Forelimb muscle (tissue), 1 donor: ENCODE measurements at places on chromosomes 6 and 20. TPM values are rescaled to one million over a fixed set of nuclear protein-coding genes. Genes with fewer than 3 reads are reported as not detected.

DNA sequence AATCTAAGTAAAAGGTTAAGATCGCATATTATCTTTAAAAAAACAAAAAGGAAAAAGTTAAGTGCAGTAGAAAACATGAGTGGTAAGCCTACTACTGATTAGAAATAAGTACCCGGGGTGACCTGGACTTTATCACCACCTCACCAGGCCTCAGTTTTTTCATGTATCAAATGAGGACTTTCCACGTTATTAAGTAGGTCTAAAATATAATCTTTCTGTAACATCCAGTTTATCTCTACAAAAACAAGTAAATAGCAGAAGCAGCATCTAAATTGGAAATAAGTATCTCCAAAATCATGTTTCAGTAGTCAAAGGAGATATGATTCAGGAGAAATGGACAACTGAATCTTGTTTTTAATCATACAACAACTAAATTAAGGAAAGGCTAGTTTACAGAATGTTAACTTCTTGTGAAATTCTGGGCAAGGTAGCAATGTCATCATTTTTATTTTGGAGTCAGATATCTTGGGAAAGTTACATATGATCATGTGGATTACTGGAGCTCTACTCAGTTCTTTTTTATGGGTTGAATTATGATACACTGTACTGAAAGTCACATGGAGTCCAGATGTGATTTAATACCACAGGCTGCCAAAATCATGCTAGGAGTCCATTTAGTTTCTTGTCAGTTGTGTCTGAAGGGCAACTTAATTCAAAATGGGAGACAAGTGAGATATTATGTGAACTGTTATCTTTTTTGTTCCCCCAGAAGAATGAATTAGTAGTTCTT, 114.7 kb upstream of the PRL start:
- peak; percentile 26 for DNase-seq

DNA sequence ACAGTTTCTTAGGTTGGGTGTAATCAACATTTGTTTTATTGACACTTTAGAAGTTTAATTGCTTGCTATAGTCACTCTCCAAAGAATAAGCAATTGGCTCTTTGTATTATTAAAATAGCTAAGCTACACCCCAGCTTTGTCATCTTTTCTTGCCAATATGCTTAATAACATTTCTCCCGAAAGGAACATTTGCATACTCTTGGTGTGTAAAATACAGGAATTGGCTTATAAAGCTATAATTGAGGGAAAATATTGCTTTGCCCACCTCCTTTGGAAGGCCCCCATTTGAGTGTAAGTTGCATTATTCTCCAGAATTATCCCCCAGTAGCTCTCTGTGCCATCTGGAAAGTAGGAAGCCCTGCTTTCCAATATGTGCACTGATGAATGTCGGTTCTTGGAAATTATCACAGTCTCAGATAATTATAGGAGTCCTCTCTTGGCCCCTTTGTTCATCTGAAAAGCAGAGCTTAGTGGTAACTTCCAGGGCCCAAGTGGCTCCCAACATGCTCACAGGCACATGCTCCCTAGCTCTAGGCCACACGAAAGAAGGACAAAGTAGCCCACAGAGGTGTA, 92.4 kb upstream of the B3GAT2 start:
- no peak for DNase-seq

GRCh38 chr20:40156600-40157317, 532.3 kb downstream of the MAFB start:
- DNase-seq = no peak

DNA sequence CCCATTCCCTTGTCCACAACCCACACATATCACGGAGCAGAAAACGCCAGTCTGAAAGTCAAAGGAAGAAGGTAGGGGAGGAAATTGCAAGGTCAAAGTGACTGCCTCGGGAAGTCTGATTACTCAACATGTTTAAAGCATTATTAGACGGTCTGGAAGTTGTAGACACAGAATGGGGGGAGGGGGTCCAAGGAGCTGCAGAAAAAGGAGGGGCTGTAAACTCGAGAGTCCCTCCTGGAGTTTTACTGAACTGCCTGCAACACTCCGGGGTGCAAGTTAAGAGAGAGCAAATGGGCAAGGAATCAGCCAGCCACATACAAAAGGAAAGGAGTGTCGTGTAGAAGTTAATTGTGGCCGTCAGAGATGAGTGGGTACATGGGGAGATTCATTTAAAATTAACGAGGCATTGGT, 417.7 kb upstream of the JARID2 start:
- DNase-seq = no peak

DNA sequence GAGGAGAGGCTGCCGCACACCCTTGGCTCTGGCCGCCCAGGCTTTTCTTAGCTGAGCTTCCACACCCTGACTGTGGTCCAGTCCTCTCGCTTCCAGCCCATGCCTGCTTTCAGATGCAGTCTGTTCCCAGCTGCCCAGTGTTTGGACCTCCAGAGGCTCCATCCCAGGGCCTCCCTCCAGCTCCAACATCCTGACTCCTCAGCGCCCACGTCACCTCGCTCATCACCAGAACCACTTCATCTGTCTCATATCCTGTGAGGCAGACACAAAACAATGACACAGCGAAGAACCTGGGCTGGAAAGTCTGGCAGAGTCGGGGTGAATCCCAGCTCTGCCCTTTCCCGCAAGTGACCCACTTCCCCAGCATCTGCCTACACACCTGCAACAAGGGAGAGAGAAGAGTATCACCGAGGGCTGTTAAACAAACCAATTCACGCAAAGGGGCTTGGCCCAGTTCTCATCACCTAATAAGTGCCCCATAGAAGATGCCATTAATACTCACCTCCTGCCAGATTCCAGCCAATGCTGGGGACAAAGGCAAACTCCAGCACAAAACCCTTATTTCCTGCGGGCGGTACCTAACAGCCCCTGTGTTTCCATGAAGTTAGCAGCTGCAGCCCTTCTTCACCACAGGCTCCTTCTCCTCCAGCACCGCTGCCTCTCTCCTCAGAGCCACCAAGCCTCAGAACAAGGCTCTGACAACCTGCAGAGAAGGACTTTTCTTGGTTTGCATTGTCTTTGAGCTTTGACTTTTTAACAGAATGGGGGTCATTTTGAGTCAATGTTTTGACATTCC, 133.4 kb upstream of the CDH4 start:
- no peak for DNase-seq

DNA sequence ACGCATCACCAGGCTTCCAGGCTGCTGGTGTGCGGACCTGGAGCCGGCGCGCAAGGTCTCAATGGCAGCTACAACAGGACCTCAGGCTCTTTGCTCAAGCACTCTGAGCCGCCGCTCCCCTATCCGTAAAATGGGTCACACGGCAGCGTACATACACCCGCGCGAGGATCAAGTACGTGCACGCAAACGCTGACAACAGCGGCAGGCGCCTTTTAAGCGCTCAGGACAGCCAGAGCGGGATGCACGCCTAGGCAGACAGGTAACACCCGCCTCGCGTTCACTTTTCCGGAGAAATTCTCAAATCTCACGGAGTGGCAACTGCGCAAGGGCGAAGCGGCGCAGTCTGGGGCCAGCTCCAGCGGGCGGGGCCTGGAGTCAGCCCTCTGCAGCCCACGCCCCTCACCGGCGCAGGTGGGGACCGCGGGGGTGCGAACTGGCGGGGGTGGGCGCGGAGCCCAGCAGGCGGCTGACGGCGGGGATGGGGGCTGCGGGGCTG, 535 bp downstream of the EXOC2 start:
- no peak for DNase-seq

DNA sequence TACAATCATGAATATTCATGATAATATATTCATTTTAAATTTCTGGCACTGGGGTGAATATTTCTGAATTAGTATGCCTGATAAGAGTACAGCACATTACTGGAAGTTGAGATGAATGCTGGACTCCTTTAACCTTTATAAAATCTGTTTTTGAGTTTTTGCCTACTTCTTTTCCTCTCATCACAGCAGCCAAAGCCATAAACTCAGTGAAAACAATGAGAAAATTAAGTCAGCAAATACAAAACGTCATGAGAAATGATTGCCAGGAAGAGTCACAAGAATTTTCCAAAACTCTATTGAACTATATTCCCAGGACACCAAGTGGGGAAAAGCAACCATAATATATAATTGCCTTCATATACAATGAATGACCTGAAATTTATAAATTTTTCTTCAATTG, 837.6 kb downstream of the TBC1D32 start:
- peak; percentile 51 for DNase-seq

DNA sequence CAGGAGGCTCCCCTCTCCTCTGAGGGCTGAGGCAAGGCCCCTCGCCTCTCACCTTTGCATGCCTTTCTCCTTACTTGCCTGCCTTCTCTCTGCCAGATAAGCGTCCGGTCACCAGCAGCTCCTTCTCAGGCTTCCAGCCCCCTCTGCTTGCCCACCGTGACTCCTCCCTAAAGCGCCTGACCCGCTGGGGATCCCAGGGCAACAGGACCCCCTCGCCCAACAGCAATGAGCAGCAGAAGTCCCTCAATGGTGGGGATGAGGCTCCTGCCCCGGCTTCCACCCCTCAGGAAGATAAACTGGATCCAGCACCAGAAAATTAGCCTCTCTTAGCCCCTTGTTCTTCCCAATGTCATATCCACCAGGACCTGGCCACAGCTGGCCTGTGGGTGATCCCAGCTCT, 21.3 kb upstream of the PPARD start:
- DNase-seq = no peak

DNA sequence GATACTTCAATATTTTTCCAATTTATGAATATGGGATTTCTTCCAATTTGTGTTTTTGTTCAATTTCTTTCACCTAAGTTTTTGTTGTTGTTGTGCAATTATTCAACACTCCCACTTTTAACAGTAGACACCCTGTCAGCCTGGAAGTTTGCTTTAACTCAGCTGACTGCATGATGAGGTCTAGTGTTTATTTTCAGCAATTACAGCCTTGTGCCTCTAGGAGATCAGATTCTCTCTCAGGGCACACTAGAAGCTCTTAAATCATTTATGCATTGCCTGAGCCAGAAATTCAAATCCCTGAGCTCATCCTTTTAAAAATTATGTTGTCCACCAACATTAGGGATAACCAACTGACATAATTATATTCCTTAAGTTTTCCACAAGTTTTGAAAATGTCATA, 85.7 kb downstream of the MRAP2 start:
- no peak for DNase-seq

DNA sequence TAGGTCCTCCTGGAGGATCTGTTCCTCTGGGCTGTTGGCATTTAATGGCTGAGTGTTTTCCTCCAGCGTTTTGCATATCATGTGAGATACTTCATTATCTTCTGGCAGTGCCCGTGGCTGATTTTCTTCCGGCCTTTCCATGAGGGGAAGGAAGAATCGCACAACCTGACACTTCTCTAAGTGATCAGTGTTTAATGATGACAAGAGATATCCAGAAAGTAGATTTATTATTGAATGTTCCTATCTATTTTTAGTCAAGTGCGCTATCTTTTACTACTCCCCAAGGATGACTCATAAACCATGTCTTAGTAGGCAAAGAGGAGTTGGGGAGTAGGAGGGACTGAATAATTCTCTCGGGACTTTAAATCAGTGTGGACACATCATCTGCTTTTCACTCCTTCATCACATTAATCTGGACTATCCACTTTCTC, 149.7 kb downstream of the PLCB4 start:
- no peak for DNase-seq

DNA sequence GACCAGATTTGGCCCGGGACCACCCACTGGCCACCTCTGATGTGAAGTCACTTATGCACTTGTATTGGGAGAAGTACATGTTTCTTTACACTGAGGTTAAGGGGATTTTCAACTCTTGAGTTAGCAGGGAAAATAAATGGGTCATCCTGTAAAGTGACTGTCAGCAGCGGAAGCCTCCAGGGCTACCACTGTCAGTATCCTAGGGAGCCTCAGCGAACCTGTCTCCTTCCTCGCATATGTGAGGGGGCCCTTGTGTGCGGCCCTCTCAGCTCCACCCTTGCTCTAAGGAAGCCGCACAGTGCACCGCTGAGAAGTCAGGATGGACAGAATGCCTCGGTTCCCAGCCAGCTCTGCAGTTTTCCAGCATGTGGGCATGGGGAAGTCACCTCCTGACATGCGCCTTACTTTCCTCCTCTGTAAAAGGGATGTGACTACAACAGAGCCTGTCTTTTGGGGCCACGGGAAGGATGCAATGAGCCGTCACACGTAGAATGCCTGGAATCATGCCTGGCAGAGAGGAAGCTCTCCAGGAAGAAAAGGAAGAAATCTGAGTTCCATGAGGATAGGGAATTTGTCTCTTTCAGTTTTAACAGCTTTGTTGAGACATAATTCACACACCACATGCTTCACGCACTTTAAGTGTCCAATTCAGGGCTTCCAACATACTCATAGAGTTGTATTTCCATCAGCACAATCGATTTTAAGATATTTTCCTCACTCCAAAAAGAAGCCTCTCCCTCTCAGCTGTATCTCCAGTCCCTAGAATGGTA, 115.4 kb downstream of the SYCP2 start:
- DNase-seq = no peak

DNA sequence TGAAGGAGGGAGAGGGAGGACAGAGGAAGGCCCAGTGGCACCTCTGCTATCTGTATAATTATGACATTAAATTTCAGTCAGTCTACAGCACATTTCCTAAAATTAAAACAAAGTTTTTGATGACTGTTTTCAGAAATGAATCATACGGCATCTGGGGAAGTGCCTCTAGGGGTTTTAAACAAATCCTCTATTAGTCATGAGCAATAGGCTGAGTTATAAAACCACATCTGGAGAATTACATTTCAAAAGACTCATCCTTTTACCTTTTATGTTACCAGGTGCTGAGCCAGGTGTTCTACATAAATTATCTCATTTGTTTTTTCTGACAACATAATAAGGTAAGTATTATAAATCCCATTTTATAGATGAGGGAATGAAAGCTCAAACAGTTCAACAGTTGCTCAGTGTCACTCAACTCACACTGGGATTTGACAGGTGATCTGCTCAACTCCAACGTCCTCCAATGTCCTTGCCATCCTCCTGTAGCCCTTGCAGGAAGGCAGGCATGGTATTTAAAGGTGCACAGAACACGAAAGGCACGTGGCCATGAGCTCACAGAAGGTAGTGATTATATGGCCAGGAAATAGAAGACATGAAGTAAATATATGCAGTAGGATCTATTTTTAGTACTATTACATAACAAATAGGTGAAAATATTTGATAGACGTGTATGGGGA, 184.2 kb upstream of the MAN1A1 start:
- DNase-seq = no peak

GRCh38 chr20:60063739-60064380, 105.6 kb downstream of the CDH26 start:
- no peak for DNase-seq

DNA sequence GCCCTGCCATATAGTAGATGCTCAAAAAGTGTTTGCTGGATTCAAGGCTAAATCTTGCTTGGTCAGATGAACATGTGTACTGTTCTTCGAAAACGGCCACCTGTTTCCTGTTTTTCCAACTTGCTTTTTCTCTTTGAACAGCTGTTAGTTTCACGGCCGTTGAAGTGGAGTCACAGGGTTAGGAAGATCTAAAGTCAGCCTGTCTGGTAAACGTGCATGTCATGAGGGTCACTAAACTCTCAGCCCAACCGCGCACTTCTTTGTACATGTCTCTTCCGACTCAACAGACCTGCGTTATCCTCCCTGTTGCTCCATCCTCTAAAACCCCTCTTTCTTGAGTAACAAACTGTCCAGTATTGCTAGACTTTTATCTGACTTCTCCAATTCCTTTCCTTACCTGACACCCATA, 93.2 kb upstream of the MAN1A1 start:
- no peak for DNase-seq

The SLC17A4 gene
- not detected for polyA plus RNA-seq

The HLA-F gene
- polyA plus RNA-seq = 5.8 TPM

The DDO gene
- 0.95 TPM for polyA plus RNA-seq

The ERVFRD-1 gene
- 0.15 TPM for polyA plus RNA-seq

The RAET1L gene
- not detected for polyA plus RNA-seq
